HCT116 (cell line): ENCODE measurements at places on chromosomes 13 and 19. TPM values are rescaled to one million over a fixed set of nuclear protein-coding genes. Genes with fewer than 3 reads are reported as not detected.

DNA sequence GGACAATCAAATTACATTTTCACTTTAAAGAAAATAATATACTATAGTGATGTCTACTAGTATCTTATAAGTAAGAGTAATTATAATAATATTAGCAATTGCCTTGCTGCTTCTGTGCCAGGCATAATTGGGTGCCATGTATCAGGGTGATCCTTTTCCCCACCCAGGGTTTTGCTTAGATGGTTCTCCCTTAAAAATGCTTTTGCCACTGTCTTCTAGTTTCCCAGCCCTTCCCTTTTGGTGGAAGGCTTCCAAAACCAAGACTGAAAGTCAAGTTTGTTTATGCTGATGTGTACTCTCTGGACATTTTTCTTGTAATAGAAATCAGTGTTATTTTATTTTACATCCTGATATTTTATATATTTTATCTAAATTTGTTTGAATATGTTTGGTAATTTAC, 77.8 kb downstream of the ITGBL1 start:
- H3K4me1 ChIP-seq, result no peaks in the 10 kb centered on the region
- no peak for DNase-seq
- no peak overlapping the region for H3K27ac ChIP-seq
- no peaks in the 10 kb centered on the region for H3K36me3 ChIP-seq
- no peak overlapping the region for H3K4me3 ChIP-seq
- no peaks in the 10 kb centered on the region for H3K27me3 ChIP-seq

The B3GNT8 gene
- total RNA-seq, result not detected

DNA sequence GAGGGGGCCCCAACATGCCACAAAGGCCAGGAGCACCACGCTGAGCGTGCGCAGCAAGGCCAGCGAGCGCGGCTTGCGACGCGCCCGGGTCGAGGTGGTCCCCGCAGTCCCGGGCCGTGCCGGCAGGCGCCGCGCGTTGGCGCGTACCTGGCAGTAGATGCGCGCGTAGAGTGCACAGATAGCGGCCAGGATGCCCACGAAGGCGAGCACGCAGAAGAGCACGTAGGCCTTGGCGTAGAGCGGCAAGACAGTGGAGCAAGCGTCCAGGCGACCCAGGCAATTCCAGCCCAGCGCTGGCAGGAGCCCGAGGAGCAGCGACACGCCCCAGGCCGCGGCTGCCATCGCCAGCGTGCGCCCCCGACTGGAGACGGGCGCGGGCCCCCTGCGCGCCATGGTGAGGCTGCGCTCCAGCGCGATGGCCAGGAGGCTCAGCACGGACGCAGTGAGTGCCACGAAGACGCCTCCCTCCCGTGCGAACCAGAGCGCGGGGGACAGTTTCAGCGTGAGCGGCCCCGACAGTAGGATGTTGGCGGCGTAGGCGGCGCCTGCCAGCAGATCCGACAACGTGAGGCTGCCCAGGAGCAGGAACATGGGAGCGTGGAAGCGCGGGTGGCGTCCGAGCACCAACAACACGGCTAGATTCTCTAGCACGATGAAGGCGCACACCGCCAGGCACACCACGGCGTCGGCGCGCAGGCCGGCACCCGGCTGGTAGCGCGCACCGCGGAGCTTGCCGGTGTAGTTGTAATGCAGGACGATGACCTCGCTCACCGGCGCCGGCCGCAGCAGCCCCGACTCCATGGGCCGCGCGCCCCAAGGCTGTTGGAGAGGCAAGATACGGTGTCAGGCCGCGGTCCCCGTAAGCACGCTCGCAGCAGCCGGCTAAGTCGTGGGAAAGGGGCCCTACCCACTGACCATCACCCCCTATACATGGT, 2.8 kb downstream of the S1PR5 start:
- no peak for DNase-seq
- no peak overlapping the region for H3K27ac ChIP-seq
- H3K27me3 ChIP-seq, result no peaks in the 10 kb centered on the region
- H3K4me3 ChIP-seq, result no peak overlapping the region

DNA sequence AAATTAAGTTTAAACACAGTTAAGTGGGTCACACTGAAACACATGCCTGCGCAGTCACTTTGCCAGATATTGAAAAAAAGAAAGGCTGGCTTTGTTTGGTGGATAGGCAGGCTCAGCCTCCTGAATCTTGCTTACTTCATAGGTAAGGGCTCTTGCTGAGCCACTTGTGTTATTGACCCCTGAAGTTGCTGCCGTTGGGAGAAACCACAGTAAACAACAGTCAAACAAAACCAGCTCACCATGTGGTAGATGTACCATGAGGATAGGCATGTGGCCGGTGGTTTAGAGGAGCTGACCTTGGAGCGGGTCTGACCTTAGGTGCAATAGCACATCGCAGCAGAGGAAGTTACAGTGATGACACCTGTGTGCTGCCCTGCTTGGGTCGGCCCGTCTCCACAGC, 52.2 kb downstream of the SPATA13 start:
- no peak overlapping the region for H3K4me3 ChIP-seq
- H3K27me3 ChIP-seq, result no peaks in the 10 kb centered on the region
- H3K36me3 ChIP-seq, result no peaks in the 10 kb centered on the region
- DNase-seq, result no peak

The ZC3H4 gene
- total RNA-seq, result 45.1 TPM

DNA sequence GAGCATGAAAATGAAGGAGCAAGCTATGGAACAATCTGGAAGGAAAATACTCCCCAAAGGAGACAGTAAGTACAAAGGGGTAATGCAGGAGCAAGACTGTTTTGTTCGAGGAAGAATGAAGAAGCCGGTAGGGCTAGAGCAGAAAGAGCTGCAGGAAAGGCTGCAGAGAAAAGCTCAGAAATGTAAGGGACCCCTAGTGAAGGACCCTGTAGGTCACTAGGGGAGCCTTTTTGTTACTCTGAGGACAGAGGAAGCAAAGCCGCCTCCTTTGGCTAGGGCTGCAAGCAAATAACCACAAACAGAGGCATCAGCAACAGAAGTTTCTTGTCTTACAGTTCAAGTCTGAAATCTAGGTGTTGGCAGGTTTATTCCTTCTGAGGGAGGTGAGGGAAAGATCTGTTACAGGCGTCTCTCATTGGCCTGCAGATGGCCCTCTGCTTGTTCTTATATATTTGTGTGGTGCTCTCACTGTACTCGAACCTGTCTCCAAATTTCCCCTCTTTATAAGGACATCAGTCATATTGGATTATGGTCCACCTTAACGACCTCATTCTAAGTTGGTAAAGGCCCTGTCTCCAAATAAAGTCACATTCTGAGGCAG, 362.3 kb downstream of the COG6 start:
- no peak overlapping the region for H3K4me3 ChIP-seq
- no peak for DNase-seq
- no peaks in the 10 kb centered on the region for H3K27me3 ChIP-seq
- H3K36me3 ChIP-seq, result no peaks in the 10 kb centered on the region
- no peaks in the 10 kb centered on the region for H3K4me1 ChIP-seq

The VSTM1 gene
- not detected for total RNA-seq

The STOML3 gene
- total RNA-seq, result not detected

DNA sequence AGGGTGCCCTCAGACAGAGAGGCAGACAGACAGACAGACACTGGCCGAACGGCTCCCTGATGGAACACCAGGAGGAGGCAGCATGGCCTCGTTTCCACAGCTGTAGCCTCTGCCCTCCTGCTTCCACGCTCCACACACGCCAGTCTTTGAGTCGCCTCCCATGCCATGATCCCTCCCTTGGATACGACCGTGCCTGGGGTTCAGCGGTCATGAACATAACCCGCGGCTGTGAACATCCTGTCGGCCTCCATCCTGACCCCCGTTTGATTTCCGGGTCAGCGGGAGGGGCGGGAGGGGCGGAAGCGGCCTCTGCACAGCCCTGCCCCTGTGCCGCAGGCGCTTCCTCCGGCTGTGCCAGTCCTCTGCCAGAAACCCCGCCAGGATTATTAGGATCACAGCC, 23.4 kb downstream of the GP6 start:
- H3K4me1 ChIP-seq, result no peaks in the 10 kb centered on the region
- H3K27ac ChIP-seq, result no peak overlapping the region

DNA sequence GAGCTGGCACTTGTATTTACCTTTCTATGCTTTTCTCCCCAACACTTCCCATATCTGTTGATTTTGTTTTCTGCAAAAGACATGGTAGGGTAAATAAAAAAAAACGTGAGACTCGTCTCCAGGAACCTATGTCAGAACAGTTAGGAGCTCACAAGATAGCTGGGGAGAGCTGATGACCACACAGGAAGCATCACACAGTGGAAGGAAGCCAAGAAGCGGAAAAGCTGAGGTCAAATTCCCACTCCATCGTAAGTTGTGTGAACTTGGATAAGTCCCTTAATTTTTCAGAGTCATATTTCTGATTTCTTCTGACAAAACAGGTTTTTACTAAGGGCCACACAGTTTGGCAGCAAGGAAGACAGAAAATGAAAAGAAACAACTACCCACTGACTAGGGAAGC, 199.6 kb downstream of the KLF5 start:
- peaks cover 8% of the 10 kb centered on the region for H3K4me1 ChIP-seq
- no peak for DNase-seq
- H3K27me3 ChIP-seq, result no peaks in the 10 kb centered on the region
- H3K36me3 ChIP-seq, result no peaks in the 10 kb centered on the region
- no peak overlapping the region for H3K27ac ChIP-seq

GRCh38 chr19:41325947-41326706, 16.2 kb downstream of the CCDC97 start:
- H3K27me3 ChIP-seq, result no peaks in the 10 kb centered on the region
- no peak overlapping the region for H3K27ac ChIP-seq
- H3K4me1 ChIP-seq, result peaks cover 8% of the 10 kb centered on the region; the same call in 1 of the 2 replicates
- no peak overlapping the region for H3K4me3 ChIP-seq
- DNase-seq, result no peak
- H3K36me3 ChIP-seq, result peaks cover 9% of the 10 kb centered on the region; the same call in 1 of the 2 replicates

DNA sequence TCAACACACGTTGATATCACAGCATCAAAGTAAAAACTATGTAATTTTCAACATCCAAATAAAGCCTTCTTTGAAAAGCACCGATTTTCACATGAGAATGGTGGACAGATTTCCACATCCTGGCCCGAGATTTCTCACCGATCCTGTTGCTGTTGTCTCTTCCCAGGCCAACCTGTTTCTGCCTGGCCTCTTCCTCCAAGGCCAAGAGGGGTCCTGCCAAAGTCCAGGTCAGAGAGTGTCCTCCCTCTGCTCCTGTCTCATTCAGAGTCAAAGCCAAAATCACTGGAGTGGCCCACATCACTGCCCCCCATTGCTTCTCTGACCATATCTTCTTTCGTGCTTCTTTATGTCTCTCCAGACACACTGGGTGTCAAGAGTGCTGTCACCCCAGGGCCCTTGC, 49.5 kb downstream of the CHST8 start:
- H3K36me3 ChIP-seq, result no peaks in the 10 kb centered on the region
- H3K27ac ChIP-seq, result no peak overlapping the region
- peaks cover 38% of the 10 kb centered on the region for H3K27me3 ChIP-seq

DNA sequence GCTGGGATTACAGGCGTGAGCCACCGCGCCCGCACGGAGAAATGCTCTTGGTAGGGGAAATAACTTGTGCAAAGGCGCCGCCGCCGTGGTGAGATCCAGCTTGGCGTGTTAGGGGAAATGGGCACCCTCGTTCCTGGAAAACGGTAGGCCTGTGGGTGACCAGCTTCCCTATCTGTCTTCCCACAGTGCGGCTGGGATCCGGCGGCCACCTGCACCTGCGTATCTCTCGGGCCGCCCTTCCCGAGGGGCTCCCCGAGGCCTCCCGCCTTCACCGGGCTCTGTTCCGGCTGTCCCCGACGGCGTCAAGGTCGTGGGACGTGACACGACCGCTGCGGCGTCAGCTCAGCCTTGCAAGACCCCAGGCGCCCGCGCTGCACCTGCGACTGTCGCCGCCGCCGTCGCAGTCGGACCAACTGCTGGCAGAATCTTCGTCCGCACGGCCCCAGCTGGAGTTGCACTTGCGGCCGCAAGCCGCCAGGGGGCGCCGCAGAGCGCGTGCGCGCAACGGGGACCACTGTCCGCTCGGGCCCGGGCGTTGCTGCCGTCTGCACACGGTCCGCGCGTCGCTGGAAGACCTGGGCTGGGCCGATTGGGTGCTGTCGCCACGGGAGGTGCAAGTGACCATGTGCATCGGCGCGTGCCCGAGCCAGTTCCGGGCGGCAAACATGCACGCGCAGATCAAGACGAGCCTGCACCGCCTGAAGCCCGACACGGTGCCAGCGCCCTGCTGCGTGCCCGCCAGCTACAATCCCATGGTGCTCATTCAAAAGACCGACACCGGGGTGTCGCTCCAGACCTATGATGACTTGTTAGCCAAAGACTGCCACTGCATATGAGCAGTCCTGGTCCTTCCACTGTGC, 2.4 kb downstream of the GDF15 start:
- peak overlapping the region; percentile 71 for H3K4me3 ChIP-seq
- DNase-seq, result no peak

GRCh38 chr13:70390968-70391367, 282.7 kb upstream of the KLHL1 start:
- no peaks in the 10 kb centered on the region for H3K36me3 ChIP-seq
- no peak overlapping the region for H3K27ac ChIP-seq
- DNase-seq, result no peak
- H3K4me1 ChIP-seq, result no peaks in the 10 kb centered on the region
- no peak overlapping the region for H3K4me3 ChIP-seq
- no peaks in the 10 kb centered on the region for H3K27me3 ChIP-seq

The APLP1 gene
- 41.2 TPM for total RNA-seq

The CRB3 gene
- total RNA-seq, result 40.5 TPM

DNA sequence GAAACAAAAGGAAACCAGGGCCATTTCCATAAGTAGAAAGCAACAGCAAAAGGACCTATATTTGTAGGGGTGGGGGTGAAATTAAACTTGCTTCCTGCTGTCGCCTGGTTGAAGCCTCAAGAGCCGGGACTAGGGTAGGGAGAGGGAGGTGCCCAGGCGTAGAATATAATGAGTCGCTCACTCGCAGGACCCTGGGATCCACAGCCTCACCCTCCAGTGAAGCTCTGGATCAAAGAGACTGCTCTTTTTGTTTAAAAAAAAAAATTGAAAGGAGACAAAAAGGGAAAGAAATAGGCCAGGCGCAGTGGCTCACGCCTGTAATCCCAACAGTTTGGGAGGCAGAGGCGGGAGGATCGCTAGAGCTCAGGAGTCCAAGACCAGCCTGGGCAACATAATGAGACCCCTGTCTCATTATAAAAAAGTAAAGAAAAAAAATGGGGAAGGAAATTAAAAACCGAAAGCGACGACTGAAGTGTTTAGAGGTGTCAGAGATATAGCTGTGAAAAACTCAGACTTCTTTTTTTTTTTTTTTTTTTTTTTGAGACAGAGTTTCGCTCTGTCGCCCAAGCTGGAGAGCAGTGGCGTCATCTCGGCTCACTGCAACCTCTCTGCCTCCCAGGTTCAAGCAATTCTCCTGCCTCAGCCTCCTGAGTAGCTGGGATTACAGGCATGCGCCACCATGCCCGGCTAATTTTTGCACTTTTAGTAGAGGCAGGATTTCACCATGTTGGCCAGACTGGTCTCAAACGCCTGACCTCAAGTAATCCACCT, 10.9 kb upstream of the ADGRE5 start:
- no peak overlapping the region for H3K4me3 ChIP-seq
- no peak overlapping the region for H3K27ac ChIP-seq
- DNase-seq, result no peak
- H3K27me3 ChIP-seq, result no peaks in the 10 kb centered on the region
- H3K36me3 ChIP-seq, result no peaks in the 10 kb centered on the region

- no peak overlapping the region for H3K27ac ChIP-seq
- H3K27me3 ChIP-seq, result no peaks in the 10 kb centered on the region
- no peak for DNase-seq
- no peaks in the 10 kb centered on the region for H3K4me1 ChIP-seq
- H3K4me3 ChIP-seq, result no peak overlapping the region
- no peaks in the 10 kb centered on the region for H3K36me3 ChIP-seq
Observed at GRCh38 chr13:93108111-93108601, 118.5 kb upstream of the GPC6 start.
